ENCODE measurements at places on chromosomes 7 and 10. TPM values are rescaled to one million over a fixed set of nuclear protein-coding genes. Genes with fewer than 3 reads are reported as not detected.

DNA sequence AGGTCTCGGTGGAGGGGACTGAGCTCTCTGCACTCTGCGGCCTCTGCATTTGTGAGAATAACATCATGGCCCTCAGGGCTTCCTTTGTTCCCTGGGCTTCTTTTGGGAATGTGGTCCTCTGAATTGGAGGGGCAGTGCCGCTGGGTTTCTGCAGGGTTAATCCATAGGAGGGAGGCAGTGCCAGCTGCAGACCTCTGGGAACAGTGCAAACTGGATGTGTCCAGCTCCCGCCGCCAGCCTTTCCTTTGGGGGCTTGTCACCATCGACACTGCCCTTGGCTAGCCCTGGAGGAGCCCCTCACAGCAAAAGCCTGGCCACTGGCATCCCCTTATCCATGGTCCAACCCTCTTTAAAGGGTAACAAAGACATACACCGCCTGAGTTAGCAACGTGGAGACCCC is 174.0 kb downstream of the WDR37 start:
- DNase-seq = no peak
- no peak overlapping the region for H3K27ac ChIP-seq
- no peaks in the 10 kb centered on the region for H3K36me3 ChIP-seq
- no peak overlapping the region for H3K4me3 ChIP-seq
- no peaks in the 10 kb centered on the region for H3K4me1 ChIP-seq
- H3K27me3 ChIP-seq = no peaks in the 10 kb centered on the region

- H3K36me3 ChIP-seq = no peaks in the 10 kb centered on the region
Measured at GRCh38 chr7:120108376-120108775, 164.6 kb upstream of the KCND2 start.

The CALCR gene
- 0.17 TPM for total RNA-seq

GRCh38 chr10:70601746-70602145 is 795 bp downstream of the PRF1 start:
- H3K4me1 ChIP-seq = no peaks in the 10 kb centered on the region
- no peak overlapping the region for H3K27ac ChIP-seq
- H3K4me3 ChIP-seq = peak overlapping the region; percentile 22

- DNase-seq = no peak
- H3K27me3 ChIP-seq = no peaks in the 10 kb centered on the region
- H3K27ac ChIP-seq = peak overlapping the region; percentile 79
- H3K4me1 ChIP-seq = peaks cover 52% of the 10 kb centered on the region
- no peak overlapping the region for H3K4me3 ChIP-seq
- no peaks in the 10 kb centered on the region for H3K36me3 ChIP-seq
Measured at GRCh38 chr10:113959383-113959760, 84.3 kb upstream of the ADRB1 start.

- no peaks in the 10 kb centered on the region for H3K4me1 ChIP-seq
- no peak overlapping the region for H3K27ac ChIP-seq
- no peak overlapping the region for H3K4me3 ChIP-seq
Measured at GRCh38 chr10:11505639-11506038, 105.8 kb downstream of the USP6NL start.

GRCh38 chr10:98389398-98389797 is 25.6 kb downstream of the PYROXD2 start:
- peaks cover 48% of the 10 kb centered on the region for H3K36me3 ChIP-seq
- H3K4me1 ChIP-seq = peaks cover 11% of the 10 kb centered on the region
- no peak for DNase-seq
- H3K4me3 ChIP-seq = no peak overlapping the region

The GATA3 gene
- 0.46 TPM for total RNA-seq

- DNase-seq = no peak
- no peaks in the 10 kb centered on the region for H3K4me1 ChIP-seq
- H3K4me3 ChIP-seq = no peak overlapping the region
Measured at GRCh38 chr7:111763221-111763801, 201.0 kb upstream of the IMMP2L start.

DNA sequence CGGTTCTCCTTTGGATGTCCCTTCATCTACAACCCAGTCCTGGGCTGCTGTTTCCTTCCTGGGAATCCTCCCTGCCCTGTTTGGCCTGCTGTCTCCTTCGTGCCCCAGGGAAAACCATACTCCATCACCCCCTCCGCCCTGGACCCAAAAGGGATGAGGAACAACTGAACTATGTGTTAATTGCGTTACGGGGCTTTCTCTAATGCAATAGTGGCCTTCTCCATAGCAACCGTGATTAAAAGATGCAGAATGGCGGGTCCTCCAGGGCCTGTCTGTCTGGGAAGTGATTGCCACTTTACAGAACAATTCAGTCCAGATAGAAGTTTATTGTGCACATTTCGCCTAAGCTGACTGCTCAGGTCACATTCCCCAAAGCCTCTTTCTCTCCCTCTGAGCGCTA is 112.0 kb upstream of the FGFR2 start:
- H3K27ac ChIP-seq = no peak overlapping the region
- H3K27me3 ChIP-seq = no peaks in the 10 kb centered on the region
- no peak overlapping the region for H3K4me3 ChIP-seq
- H3K4me1 ChIP-seq = no peaks in the 10 kb centered on the region
- DNase-seq = no peak

DNA sequence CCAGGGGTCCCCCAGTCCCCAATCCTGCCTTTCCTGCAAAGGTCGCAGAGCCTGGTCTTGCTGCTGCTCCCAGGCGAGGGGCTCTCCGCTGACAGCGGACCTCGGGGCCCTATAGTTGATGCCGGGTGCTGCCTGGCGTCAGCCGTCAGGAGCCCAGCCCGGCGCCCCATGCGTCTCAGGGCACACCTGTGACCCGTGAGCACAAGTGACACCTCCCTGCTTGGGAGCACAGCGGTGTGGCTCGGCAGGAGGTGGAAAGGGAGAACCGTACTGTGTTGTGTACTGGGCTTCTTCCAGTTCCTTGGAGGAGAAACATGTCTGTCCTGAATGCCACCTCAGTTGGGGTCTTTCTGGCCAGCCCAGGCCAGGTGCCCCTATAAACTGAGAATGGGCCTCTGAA is 56.7 kb downstream of the LHPP start:
- H3K4me1 ChIP-seq = peaks cover 32% of the 10 kb centered on the region
- no peak overlapping the region for H3K27ac ChIP-seq
- H3K4me3 ChIP-seq = no peak overlapping the region
- no peaks in the 10 kb centered on the region for H3K27me3 ChIP-seq
- no peak for DNase-seq

The PKD2L1 gene
- not detected for total RNA-seq

- H3K27ac ChIP-seq = no peak overlapping the region
- H3K36me3 ChIP-seq = peaks cover 9% of the 10 kb centered on the region
- H3K27me3 ChIP-seq = no peaks in the 10 kb centered on the region
- H3K4me1 ChIP-seq = no peaks in the 10 kb centered on the region
- H3K4me3 ChIP-seq = no peak overlapping the region
Measured at GRCh38 chr7:96041171-96041570, 268.8 kb downstream of the DYNC1I1 start.

DNA sequence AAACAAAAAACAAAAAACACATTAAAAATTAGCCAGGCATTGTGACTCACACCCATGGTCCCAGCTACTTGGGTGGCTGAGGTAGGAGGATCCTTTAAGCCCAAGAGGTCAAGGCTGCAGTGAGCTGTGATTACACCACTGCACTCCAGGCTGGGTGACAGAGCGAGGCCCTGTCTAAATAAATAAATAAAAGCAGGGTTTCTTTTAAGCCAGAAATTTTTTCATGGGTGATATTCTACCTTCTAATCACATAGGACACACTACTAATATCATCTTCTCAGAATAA is 14.2 kb upstream of the SVIL start:
- peaks cover 84% of the 10 kb centered on the region for H3K4me1 ChIP-seq
- no peak for DNase-seq
- peak overlapping the region; percentile 77 for H3K27ac ChIP-seq
- no peak overlapping the region for H3K4me3 ChIP-seq
- H3K27me3 ChIP-seq = no peaks in the 10 kb centered on the region

DNA sequence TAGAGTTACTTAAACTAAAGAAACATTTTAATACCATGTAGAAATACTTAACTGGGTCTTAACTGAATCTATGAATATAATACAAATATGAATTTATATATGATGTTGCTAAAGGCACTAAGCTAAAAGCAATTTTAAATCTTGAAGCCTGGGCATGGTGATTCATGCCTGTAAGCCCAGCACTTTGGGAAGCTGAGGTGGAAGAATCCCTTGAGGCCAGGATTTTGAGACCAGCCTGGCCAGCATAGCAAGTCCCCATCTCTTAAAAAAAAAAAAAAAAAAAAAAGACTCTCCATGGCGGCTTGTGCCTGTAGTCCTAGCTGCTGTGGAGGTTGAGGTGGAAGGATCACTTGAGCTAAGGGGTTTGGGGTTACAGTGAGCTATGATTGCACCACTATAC is 95.3 kb downstream of the CCSER2 start:
- H3K4me1 ChIP-seq = peaks cover 45% of the 10 kb centered on the region
- peak overlapping the region; percentile 78 for H3K27ac ChIP-seq
- no peaks in the 10 kb centered on the region for H3K36me3 ChIP-seq
- no peak overlapping the region for H3K4me3 ChIP-seq
- no peak for DNase-seq

DNA sequence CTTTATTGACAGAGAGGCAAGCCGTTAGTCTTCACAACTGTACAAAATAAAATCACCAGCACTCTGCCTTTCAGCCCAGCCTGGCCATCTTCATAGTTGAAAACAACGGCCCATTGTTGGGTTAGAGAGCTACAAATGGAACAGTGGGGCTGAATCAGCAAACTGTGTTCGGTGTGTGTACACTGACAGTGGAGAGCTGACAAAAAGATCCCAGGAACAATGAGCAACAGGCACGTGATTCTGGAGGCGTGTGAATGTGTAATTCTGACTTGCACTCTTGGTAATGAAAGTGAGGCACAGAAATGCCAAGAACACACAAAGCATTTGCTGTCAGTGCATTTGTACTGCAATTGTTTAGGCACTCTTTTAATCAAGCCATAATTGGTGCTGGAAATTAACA is 303.7 kb downstream of the WDR11 start:
- no peak for DNase-seq
- no peaks in the 10 kb centered on the region for H3K27me3 ChIP-seq
- no peak overlapping the region for H3K4me3 ChIP-seq
- H3K4me1 ChIP-seq = no peaks in the 10 kb centered on the region

GRCh38 chr10:128473396-128473795 is 347.2 kb upstream of the MKI67 start:
- H3K36me3 ChIP-seq = no peaks in the 10 kb centered on the region
- H3K27ac ChIP-seq = no peak overlapping the region
- H3K27me3 ChIP-seq = no peaks in the 10 kb centered on the region
- H3K4me1 ChIP-seq = no peaks in the 10 kb centered on the region

- H3K36me3 ChIP-seq = no peaks in the 10 kb centered on the region
- no peaks in the 10 kb centered on the region for H3K27me3 ChIP-seq
- H3K4me3 ChIP-seq = no peak overlapping the region
- H3K27ac ChIP-seq = no peak overlapping the region
- H3K4me1 ChIP-seq = peaks cover 9% of the 10 kb centered on the region
Measured at GRCh38 chr10:50350366-50350765, 99.0 kb upstream of the ASAH2 start.

GRCh38 chr10:70748305-70748704 is 36.9 kb downstream of the TBATA start:
- no peak for DNase-seq
- no peak overlapping the region for H3K27ac ChIP-seq
- H3K4me3 ChIP-seq = no peak overlapping the region

DNA sequence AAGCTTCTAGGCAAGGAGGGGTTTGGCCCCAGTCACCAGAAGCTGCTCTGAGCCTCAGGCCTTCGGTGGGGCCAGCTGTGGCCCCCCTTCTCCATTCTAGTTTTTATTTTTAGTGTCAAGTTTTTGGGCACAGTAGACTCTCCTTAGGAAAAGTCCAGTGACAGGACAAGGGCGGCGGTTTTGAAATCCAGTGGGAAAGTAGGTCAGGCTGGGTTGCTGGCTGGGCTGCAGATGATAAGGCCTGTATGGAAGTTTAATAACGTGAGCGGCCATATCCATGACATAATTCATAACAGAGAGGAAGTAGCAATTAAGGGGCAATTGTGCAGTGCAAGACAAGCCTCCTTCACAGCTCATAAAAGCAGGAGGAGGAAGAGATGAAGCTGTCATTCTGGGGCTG is 87.1 kb upstream of the ZNF716 start:
- H3K27me3 ChIP-seq = no peaks in the 10 kb centered on the region
- no peak overlapping the region for H3K4me3 ChIP-seq
- H3K27ac ChIP-seq = no peak overlapping the region
- no peaks in the 10 kb centered on the region for H3K4me1 ChIP-seq

GRCh38 chr10:80474597-80474910 is 20.4 kb downstream of the TSPAN14 start:
- H3K4me3 ChIP-seq = no peak overlapping the region
- no peak overlapping the region for H3K27ac ChIP-seq
- peaks cover 43% of the 10 kb centered on the region for H3K36me3 ChIP-seq

DNA sequence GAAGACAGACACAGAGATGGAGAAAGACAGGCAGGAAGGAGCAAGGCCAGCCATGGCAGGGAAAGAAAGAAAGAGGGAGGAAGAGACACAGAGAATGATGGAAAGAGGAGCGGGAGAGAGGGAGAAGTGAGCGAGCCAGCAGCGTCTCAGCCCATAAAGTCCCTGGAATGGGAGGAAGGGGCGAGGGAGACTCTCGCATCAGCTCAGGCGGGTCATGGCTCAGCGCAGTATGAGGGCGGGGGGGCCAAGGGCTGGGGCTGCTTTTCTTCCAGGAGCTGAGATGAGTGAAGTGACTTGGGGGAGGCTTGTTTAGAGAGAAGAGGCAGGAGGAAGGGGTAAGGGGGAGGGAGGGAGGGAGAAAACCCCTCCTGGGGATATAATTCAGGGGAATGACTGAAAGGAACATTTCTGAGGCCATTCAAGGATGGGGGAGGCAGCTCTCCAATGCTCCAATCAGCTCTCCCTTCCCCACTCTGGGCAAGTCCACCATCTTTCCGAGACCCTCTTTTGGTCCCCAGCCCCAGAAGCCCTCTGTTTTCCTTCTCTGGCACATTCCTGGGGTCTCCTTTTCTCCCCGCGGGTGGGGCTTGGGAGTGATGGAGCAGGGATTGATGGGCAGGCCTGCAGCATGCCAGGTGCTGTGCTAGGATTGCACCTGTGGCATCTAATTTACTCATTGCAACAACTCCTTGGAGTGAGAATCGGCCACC is 87.9 kb downstream of the HIF1AN start:
- H3K36me3 ChIP-seq = no peaks in the 10 kb centered on the region
- no peak overlapping the region for H3K4me3 ChIP-seq
- no peak overlapping the region for H3K27ac ChIP-seq
- DNase-seq = no peak

GRCh38 chr10:62133618-62134017 is 135.0 kb downstream of the RTKN2 start:
- H3K36me3 ChIP-seq = no peaks in the 10 kb centered on the region
- no peaks in the 10 kb centered on the region for H3K4me1 ChIP-seq
- no peaks in the 10 kb centered on the region for H3K27me3 ChIP-seq
- no peak for DNase-seq

DNA sequence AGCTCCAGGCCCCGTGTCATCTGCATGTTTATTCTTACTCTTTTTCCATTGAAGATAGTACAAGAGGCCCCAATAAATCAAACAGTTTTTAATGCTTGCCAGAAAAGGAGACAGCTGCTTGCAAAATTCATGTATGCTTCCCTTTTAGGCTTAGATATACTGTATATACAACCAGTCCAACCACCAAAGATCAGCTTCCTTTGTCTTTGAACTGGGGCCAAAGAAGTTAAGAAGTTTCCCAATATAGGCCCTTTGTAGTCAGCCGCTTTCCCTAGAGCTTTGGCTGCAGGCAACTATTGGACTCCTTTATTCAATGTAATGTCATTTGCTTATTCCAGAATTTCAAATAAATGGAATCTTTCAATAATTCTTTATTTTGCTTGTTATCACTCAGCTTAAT is 1395.0 kb downstream of the GATA3 start:
- H3K36me3 ChIP-seq = no peaks in the 10 kb centered on the region
- no peaks in the 10 kb centered on the region for H3K27me3 ChIP-seq
- H3K4me3 ChIP-seq = no peak overlapping the region
- H3K27ac ChIP-seq = no peak overlapping the region
- H3K4me1 ChIP-seq = no peaks in the 10 kb centered on the region

The SPAM1 gene
- not detected for total RNA-seq

All from esophagus muscularis mucosa (tissue), 4 donors.